ENCODE measurements at places on chromosomes 1 and 21.

- peak; percentile 5 for DNase-seq
Observed at GRCh38 chr1:116881879-116882520, 27.7 kb upstream of the PTGFRN start.

DNA sequence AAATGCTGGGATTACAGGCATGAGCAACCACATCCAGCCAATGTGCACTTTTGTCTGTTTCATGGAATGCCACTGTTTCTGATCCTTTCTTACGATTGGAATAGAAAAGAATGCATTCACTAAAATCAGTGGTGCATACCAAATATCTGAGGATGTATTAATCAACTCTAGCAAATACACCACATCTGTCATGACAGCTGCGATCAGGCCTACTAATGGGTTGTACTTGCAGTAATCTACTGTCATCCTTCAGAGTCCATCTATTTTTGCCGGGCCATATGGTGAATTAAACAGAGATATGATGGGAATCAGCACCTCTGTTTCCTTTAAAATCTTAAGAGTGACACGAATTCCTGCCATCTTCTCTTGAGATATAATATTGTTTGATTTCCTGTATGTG is 8.5 kb upstream of the USP1 start:
- no peak for DNase-seq

DNA sequence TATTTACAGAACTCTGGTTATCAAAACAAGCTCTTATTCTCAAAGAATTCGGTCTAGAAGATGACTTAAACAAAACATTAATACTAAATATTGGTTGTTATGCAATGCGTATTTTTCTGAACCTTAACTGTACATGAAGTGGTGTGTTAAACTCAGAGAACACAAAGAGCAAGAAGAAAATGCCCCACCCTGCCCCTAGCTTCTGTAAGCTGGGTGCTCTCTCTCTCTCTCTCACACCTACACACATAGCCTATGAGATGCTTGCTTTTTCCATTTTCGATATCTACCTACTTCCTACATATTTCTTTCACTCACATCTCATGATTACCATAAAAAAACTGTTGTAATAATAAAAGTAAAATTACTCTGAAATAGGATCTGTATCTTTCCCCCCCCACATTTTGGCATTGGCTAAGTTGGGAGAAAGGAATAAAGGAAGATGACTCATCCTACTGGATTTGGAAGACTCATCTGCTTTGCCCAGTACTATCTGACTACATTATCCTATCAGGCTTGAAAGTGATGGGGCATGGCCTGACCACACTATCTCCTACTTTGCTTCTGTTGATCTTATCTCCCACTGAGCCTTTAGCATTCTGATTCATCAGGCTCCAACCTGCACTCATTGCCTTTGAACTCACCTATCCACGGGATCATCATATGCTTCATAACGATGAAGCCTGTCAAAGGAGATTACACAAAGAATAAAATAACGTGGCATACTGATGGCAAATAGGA is 2.9 kb downstream of the CRYZ start:
- DNase-seq: no peak

GRCh38 chr1:174964972-174965361 is 34.8 kb upstream of the CACYBP start:
- peak; percentile 62 for DNase-seq

- DNase-seq: no peak
Observed at GRCh38 chr1:172420385-172420784, at the start of gene C1orf105. C1orf105 (plus strand) TSS chr1:172420685; CDS start chr1:172420886, 201 bp downstream.

GRCh38 chr1:101178688-101179491 is 57.9 kb upstream of the S1PR1 start:
- peak; percentile 26 for DNase-seq

- no peak for DNase-seq
Observed at GRCh38 chr1:113191579-113192076, 118.6 kb downstream of the LRIG2 start.

- no peak for DNase-seq
Observed at GRCh38 chr1:160192234-160192633, 1.9 kb downstream of the CASQ1 start.

GRCh38 chr1:19066248-19066873 is 109.9 kb upstream of the IFFO2 start:
- no peak for DNase-seq

DNA sequence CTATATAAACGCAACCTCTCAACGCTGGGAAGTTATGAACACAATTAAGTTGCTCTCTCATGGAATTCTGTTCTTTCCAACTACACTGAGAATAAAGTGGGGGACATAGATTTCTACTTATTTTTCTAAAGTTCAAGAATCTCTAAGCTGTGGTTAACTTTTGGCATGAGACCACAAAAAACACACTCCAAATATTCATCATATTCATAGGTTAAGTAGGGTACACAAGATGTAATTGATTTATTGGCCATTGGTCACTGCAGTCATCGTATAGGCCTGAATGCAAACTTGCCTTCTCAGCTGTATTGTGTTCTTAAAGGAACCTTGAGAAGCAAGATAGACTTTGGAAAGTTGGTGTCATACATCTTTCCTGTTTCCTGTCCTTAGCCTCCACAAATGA is 40.3 kb downstream of the PRRX1 start:
- DNase-seq: no peak

GRCh38 chr1:181413195-181413815 is 70.0 kb upstream of the CACNA1E start:
- no peak for DNase-seq

GRCh38 chr21:15848634-15849560 is 119.1 kb downstream of the USP25 start:
- DNase-seq: no peak

All from CD4-positive, alpha-beta memory T cell (primary cell).